Psoas muscle (tissue), 8 donors: ENCODE measurements at places on chromosomes 1 and 21. TPM values are rescaled to one million over a fixed set of nuclear protein-coding genes. Genes with fewer than 3 reads are reported as not detected.

Gene TOR1AIP2
- polyA plus RNA-seq = 27.3 TPM

Gene CKS1B
- polyA plus RNA-seq = 30.1 TPM

Gene RHD
- not detected for polyA plus RNA-seq

GRCh38 chr1:54976747-54977146 is 3.7 kb upstream of the TMEM61 start:
- no peak for DNase-seq

- DNase-seq = no peak
Measured at GRCh38 chr21:38596264-38597042, 98.2 kb upstream of the ERG start.

DNA sequence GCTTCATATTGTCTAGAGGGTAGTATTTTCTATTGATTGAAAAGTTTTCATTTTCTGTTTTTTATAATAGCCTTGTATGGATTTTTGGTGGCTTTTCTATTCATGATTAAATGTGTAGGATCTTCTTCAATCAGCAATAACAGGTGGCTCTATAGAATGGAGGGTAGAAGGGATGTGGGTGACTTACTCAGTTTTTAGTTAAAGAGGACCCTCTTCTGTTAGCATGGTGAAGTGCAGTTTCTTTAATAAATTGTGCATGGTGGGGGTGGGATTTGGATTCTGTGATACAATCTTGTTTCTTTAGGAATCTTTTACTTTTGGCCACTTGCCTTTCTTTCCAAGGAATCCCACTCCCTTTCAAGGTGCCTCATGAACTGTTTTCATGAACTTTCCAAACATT is 64.7 kb downstream of the SLC35A3 start:
- DNase-seq = no peak

Gene S100A11
- polyA plus RNA-seq = 61.2 TPM
